ENCODE measurements at places on chromosomes 3 and 15. TPM values are rescaled to one million over a fixed set of nuclear protein-coding genes. Genes with fewer than 3 reads are reported as not detected.

GRCh38 chr3:58999134-58999773 is 50.6 kb downstream of the CFAP20DC start:
- DNase-seq, result no peak

- DNase-seq, result no peak
Observed at GRCh38 chr3:164460851-164461250, 617.4 kb downstream of the SI start.

GRCh38 chr3:16294844-16295243 is 29.8 kb downstream of the OXNAD1 start:
- no peak for DNase-seq

- DNase-seq, result no peak
Observed at GRCh38 chr3:74592359-74592758, 22.1 kb downstream of the CNTN3 start.

DNA sequence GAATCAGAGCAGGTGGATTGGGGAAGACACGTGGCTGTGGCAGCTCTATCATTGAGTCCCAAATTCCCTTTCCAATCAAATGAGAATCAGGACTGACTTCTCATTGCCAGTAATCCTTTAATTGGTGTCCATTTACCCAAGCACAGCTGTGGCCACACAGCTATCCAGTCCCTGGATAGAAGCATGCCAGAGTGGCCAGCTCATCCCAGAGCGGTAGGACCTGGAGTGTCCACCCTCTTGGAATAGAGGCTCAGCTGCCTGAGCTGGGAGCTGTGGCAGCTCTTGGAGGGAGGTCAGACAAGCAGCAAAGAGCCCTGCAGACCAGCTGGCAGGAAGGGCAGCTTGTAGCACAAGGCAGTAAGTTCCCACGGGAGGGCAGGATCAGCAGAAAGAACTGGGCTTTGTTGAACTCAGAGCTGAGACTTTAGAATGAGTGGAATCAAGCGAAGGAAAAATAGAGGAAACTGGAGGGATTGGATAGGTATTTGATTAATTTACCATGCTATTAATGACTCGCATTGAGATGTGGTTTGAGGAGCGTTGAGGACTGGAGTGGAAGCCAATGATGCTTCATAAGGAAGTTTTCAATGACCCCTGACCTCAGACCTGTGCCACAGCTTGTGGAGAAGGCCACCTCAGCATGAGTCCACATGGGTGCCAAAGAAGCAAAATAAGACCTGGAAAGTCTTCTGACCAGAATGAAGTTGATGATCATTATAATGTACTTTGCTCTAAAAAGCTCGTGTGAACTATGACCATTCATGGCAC is 6.9 kb upstream of the ALPK3 start:
- no peak for DNase-seq

- DNase-seq, result no peak
Observed at GRCh38 chr3:53073553-53074365, 27.9 kb upstream of the SFMBT1 start.

DNA sequence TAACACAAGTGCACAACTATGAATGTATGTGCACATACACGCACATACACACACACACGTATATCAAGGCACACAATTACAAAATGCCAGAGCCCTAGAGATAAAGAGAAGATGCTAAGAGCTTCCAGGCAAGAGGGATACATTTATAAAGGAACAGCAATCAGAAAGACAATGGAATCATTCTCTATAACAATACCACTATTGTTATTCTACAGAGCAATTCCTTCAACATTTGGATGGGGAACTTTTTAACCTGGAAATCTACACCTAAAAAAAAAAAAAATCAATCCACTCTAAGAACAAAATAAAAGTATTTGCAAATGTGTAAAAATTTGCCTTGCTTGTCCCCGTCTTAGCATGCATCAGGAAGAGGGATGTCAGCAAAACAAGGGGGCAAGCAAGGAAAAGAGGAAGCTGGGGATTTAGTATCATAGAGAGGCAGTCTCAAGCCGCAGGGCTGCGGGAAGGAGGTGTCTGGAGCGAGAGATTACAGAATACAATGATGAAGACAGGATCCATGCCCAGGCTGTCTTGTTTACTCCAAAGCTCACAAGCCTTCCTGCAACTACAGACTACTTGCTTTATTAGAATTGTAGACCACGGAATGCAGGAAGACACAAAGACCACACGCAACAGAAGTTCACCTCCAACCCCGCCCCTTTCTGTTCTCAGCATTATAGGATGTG is 220.2 kb downstream of the NTRK3 start:
- no peak for DNase-seq

DNA sequence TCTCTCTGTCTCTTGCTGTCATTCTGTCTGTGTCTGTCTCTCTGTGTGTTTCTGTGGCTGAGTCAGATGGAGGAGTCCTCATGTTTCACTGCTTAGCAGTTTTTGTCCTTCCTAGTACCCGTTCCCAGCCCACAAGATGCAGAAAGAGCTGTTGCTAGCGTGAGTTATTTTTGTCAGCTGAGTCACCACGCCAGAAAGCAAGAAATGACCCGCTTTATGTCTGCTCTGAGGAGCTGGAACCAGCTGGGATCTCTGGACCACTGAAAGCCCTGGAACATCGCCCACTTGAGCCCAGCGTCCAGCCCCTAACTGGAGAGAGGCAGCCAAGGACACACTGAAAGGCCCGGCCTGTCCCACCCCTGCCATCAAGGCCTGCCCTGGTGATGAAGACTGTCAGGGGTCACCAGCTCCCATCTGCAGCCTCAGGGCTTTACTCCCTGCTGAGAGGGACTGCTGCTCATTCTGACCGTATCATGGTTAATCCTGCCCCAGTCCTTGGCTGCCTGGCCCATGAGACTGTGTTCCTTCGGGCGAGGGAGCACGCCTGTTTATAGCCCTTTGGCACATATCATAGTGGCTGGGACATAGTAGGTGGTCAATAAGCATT is 101.7 kb upstream of the TPM1 start:
- DNase-seq, result peak; percentile 73

DNA sequence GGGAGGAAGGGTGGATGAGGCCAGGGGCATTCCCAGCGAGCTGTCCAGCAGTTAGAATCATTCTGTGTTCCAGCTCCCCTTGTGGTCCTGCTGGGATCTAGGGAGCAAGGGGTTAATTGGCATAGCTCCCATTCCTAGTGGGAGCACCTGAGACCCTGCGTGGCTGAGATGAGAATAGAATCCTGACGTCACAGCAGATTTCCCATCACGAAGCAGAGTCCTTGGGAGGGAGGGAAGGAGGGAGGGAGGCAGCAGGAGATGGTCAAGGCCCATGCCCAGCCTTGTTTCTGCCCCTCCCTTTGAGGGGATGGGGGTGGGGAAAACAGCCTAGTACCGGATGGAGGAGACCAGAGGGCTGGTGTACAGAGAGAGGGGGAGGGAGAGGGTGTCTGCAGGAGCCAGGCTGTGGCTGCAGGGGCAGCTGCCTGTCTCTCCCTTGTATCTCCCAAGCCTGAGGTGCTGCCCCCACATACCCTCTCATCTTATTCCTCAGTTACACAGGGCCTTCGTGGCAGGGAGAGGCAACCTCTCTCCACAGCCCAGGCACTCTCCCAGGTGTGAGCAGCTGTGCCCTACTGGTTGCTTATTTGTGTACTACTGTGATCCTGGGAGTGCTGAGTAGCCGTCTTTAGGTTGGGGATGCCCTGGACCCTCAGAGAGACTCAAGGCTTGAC is 5.4 kb downstream of the TYRO3 start:
- DNase-seq, result no peak

DNA sequence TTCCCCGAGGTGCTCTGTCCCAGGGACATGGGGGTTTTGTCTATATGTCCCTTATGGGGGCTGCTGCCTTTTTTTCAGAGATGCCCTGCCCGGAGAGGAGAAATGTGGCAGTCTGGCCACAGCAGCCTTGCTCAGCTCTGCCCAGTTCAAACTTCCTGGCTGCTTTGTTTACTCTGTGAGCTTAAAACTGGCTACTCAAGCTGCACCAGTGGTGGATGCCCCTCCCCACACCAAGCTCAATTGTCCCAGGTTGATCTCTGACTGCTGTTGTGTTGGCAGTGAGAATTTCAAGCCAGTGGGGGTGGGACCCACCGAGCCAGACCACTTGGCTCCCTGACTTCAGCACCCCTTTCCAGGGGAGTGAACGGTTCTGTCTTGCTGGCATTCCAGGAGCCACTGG is 188.9 kb downstream of the STXBP5L start:
- peak; percentile 54 for DNase-seq

GRCh38 chr3:42265059-42265991 is 660 bp downstream of the CCK start:
- DNase-seq, result no peak

- DNase-seq, result peak; percentile 14
Observed at GRCh38 chr3:193812078-193812725, 219.2 kb downstream of the OPA1 start.

GRCh38 chr15:66655511-66655910 is 46.5 kb upstream of the SMAD6 start:
- DNase-seq, result no peak

- DNase-seq, result no peak
Observed at GRCh38 chr3:106836906-106837305, 540.3 kb upstream of the CCDC54 start.

DNA sequence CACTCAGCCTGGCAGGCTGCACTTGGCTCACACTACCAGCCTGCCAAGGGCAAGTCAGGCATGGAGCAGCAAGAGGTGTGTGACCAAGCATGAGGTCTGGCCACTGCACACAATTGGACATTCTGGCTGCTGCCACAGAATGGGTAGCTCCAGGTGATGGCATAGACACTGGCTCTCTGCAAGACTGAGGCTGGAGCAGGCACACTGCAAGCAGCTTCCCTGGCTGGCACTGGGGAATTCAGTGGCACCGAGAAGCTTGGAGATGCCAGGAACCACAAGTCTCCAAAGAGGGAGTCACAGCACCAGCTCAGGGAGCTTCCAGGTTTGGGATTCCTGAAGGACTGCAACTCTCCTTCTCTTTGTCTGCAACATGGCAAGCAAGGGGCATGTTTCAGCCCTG is 42.0 kb upstream of the KCNH8 start:
- DNase-seq, result no peak

Gene EOMES
- total RNA-seq, result 0.16 TPM

Gene ABCC5
- 119 TPM for total RNA-seq

Gene ROBO2
- total RNA-seq, result 0.39 TPM

Gene CSPG5
- not detected for total RNA-seq

Gene KBTBD13
- 0.18 TPM for total RNA-seq

Gene GOLGA8Q
- 2.3 TPM for total RNA-seq

Gene GATM
- 47.6 TPM for total RNA-seq

Gene RNF123
- total RNA-seq, result 52.8 TPM

Gene STAC
- total RNA-seq, result 20.4 TPM

Gene FBLN2
- total RNA-seq, result 42.7 TPM

Gene SLC30A4
- total RNA-seq, result 5.8 TPM

Gene TTLL13
- total RNA-seq, result 0.36 TPM

Measured in ureter (tissue), 1 donor.